NCI-H526 (cell line): ENCODE measurements at places on chromosomes 4 and X.

GRCh38 chrX:150573106-150573505 is 4.7 kb downstream of the MTM1 start:
- DNase-seq: no peak

DNA sequence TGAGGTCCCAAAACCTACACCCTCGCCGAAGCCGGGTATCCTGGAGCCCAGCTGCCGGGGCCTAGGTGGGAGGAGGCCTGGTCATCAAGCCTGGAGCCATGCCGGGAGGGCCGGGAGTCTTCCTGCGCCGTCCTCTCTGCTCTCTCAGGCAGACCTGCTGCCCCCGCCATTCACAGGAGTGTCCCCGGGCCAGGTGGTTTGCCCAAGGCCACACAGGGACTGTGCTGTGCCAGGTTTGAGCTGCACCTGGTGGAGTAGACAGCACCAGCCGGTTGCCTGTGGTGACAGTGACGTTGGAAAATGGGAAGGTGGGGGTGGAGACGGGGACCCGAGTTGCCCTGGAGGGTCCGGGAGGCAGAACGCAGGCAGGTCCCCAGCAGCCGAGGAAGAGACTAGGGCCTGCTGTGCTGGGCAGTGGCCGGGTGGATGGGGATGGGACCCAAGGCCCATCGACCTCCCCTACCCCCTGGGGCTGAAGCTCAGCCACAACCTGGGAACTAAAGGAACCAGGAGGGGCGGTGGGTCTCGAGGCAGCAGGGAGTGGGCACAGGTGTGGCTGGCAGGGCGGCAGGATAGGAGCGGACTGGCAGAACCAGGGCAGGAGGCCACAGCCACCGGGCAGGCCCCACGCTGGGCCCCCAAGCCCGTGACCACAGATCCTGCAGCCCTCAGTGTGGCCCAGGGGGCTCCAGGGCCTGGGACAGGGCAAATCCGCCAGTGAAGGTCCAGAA is 9.5 kb downstream of the DOK7 start:
- no peak for DNase-seq

DNA sequence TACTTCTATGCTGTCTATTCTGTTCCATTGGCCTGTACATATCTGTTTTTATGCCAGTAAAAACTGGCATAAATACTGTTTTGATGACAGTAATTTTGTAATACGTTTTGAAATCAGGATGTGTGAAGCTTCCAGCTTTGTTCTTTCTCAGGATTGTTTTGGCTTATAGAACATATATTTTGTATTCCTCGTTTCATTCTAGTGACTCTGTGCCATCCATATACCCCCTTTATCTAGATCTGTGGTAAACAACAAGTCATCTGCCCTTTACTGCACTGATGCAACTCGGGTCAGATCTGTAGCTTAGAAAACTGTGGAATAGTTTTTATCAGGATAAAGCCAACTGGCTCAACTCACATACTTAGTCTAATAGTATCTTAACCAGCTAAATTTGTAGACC is 233.7 kb downstream of the PRDM5 start:
- no peak for DNase-seq

GRCh38 chr4:36322921-36323354 is 41.5 kb downstream of the DTHD1 start:
- no peak for DNase-seq

DNA sequence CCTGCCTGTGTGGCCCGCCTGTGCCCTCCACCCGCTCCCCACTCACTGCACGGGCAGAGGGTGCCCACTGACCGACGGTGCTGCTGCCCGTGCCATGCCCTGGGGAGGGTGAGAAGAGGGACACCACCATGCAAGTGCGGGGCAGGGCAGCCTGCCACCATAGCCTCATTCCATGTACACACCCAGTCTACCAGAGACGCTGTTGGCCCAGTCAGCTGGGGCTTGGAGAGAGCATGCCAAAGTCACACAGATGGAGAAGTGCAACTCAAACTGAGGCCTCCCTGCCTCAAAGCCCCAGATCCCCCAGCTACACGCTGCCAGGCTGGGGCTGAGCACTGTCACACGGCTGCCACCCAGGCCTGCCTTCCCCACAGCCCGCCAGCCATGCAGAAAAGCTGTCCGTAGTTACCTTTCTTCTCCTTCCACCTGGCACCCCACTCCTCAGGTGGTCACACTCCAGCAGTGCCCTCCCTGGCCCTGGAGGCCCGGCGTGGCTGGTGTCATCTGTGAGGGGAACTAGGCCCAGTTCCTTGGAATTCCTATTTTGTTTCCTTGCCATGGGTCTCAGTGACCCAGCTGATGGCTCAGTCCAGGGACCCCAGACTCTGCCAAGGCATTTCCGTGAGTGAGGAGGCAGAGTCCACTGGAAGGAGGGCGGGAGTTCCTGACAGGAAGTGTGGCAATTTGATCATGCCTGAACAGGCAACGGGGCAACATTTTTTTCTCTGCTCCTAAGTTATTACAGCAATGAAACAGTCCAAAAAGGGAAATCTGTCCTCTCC is at the start of gene SLC2A9:
TSS of gene SLC2A9 (minus strand) at position 627 of the 782 bp plus-strand sequence. CDS start at position 559, 68 bp downstream.
- no peak for DNase-seq

- DNase-seq: no peak
These were observed 145.1 kb downstream of the BEND2 start for GRCh38 chrX:18075603-18076002.

DNA sequence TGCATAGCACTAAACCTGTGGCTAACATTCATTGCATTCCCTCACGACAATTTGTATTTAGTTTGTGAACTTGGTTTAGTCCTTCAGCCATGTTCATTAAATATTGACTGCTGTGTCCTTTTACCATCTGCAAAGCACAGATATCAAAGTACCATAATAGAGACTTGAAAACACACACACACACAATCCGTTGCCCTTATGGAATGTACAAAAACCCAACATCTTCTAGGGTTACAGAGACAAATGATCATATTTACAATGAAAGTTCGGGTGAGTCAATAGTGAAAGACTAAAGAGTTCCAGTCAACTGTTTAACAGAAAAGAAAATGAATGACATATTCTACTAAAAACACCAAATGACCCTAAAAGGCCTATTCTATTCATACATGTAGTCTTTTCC is 50.8 kb upstream of the TXK start:
- no peak for DNase-seq

- no peak for DNase-seq
These were observed 242.4 kb downstream of the FRAS1 start for GRCh38 chr4:78299565-78299972.

- DNase-seq: no peak
These were observed 7.0 kb upstream of the NKX1-1 start for GRCh38 chr4:1413204-1413663.

- DNase-seq: no peak
These were observed 557.6 kb upstream of the DIPK2B start for GRCh38 chrX:45758319-45758718.

DNA sequence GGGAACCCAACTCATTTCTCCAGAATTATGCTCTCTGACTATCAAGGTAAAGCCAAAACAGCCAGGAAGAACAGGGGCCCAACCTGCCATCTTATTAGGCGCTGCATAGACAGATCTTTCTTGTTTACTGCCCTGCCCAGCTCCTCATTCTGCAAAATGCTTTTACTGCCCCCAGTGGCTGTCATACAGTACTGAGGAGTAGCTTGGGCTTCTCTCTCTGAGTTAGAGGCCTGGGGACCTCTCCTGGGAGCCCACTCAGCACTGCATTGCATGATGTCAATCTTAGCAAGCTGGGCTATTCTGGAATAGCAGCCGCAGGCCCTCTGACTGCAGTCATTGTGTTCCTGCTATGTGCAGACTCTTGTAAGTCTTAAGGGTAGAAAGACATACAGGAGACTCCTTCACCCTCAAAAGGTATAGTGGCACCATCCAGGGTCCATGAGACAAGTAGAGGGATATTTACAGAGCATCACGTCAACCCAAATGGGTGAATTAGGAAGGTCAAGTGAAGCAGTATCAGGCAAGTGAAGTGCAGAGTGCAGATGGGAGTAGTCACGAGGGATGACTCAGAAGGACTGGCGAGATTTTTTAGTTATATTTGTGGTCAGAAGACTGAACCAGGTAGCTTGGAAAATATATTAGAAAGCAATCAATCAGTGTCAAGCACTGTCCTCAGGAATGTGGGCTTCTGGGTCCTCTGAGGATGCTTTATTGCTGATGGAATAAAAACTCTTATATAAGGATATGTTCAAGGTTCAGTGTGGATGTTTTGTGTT is 294.1 kb upstream of the SFRP2 start:
- no peak for DNase-seq

DNA sequence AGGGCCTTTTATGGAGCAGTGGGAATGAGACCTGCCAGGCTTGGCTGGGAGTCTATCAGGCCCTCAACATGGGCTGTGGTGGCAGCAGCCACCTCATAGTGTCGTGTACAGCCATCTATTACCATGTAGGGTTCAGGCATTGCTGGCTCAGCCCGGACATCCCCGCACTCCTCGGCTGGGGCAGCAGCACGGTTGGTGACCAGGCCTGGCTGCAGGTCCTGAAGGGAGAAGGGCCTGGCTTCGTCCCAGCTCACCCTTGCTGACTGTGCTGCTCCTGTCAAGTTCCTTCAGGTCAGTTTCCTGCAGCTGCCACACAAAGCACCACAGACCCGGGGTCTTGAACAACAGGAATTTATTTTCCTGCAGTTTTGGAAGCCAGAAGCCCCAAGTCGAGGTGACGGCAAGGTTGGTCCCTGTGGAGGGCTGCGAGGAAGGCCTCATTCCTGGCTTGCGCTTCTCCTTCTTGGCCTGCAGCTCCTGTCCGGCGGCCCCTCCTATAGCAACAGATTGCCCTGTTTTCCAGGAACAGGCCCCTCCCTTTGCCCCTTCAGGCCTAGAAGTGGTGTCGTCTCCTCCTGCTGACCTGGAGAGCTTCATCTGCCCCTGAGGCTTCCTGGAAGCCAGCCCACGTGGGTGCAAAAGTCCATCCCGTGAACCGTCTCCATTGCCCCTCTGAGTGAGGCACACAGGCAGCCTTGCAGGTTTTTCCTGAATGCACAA is 25.2 kb upstream of the SORCS2 start:
- DNase-seq: no peak

DNA sequence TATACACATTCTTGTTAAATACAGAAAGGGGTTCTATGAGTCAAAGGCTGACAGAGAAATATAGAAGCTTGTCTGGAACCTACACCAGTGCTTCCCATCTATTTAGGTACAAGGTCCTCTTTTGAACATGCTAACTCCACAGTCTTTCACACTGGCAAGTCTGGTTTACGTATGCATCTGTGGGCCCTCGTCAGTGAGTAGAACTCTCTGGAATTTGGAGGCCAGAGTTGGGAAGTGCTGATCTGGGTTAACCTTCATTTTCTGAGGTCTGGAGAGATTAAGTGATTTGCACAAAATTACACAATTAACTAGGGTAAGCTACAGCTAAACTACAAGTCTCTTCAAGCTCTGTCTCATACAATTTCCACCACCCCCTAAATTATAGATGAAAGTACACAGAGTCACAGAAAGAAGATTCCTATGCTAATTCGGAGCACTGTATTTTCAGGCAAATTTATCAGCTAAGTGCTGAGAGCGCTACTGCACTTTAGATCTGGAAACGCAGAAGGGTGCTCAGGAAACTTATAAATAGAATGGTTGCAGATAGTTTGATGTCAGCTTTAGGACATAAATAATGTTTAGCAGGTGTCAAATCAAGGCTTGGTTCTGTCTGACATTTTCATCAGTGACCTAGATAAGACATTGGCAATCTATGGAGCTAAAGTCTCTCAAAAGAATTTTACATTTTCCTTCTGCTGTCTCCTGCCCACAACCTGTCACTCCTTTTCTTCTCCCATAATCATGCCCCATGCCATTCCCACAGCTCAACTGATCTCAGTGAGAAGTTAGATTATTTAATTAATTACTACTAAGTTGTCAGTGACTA is 43.0 kb upstream of the PDLIM5 start:
- no peak for DNase-seq
